Activated T-cell treated with anti-CD3 and anti-CD28 coated beads for 1 hour (primary cell): ENCODE measurements at places on chromosomes 2 and 18.

GRCh38 chr2:1546901-1547300 is 133.6 kb downstream of the TPO start:
- no peak for DNase-seq

DNA sequence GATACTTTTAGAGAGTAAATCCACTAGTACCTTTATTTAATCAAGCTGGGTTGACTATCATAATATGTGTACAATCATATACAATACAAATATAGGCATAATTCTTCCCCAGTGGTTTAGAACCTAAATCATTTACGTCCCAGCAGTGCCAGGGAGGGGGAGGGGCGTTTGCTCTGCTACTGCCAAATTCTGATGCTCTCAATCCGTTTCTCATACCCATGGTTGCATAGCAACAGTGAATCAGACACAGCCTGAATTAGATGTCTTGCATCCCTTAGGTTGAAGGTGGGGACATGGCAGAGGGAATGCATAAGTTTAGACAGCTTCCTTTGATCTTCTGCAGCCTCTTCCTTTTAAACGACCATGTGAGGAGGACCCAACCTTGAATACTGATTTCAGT is 135.4 kb downstream of the ABCA12 start:
- no peak for DNase-seq

DNA sequence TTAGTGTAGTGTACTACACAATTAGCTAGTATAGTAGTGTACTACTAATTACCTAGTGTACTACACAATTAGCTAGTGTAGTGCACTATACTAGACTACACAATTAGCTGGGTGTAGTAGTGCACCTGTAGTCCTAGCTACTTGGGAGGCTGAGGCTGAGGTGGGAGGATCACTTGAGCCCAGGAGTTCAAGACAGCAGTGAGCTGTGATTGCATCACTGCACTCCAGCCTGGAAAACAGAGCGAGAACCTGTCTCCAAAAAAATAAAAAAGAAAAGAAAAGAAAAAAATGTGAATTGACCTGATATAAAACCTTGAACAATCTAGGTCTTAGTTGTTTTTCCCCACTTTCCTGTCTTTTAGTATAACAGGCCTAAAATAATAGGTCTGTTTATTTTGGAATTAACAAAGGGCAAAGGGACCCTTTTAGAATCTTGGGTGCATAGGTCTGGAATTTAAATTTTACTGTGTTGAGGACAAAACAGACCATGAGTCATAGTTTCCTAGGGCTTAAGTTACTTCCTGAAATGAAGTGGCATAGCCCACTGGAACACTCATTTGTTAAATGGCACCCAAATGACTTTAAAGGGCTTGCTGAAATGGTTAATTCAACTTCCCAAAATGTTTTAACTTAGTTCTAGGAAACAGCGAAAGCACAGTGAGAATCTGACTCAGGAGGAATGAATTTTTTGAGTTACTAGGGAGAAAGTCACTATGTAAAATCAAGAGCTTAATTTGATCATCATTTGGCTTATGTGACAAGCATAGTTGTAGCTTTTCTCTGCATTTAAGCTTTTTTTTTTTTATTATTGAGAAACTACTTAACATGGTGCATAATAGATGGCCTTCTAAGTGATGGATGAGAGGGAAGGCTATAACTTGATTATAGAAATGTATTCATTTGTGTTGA is 50.7 kb upstream of the ARL5A start:
- no peak for DNase-seq

GRCh38 chr2:123359636-123360035 is 665.5 kb upstream of the CNTNAP5 start:
- DNase-seq, result no peak

DNA sequence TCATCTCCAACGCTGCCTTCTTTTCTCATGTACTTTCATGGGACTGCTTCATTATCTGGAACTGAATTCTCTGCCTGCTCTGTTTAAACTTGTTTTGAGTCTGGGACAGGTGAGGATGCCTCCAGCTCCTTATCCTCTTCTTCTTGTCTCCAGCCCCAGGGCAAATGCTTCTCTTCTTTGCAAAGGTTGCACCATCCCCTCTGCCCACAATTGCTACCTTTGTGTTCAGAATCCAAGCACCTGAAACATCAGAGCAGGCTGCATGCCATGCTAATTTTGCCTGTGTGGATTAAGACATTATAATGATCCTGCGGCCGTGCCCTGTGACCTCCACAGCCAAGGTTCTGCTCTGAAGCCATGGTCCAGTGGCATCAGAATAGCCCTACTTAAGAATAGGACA is 309.5 kb downstream of the EPHA4 start:
- no peak for DNase-seq

GRCh38 chr2:64620661-64621060 is 33.1 kb downstream of the SERTAD2 start:
- no peak for DNase-seq

GRCh38 chr2:54936766-54937165 is 113.5 kb downstream of the RTN4 start:
- no peak for DNase-seq
